ENCODE measurements at places on chromosomes 1 and 21. TPM values are rescaled to one million over a fixed set of nuclear protein-coding genes. Genes with fewer than 3 reads are reported as not detected.

HORMAD1 gene
- total RNA-seq: 0.29 TPM

KRTAP19-1 gene
- not detected for total RNA-seq

SAMD11 gene
- 2.8 TPM for total RNA-seq

- no peak for DNase-seq
Measured at GRCh38 chr1:167504467-167504827, 13.9 kb downstream of the CD247 start.

DNA sequence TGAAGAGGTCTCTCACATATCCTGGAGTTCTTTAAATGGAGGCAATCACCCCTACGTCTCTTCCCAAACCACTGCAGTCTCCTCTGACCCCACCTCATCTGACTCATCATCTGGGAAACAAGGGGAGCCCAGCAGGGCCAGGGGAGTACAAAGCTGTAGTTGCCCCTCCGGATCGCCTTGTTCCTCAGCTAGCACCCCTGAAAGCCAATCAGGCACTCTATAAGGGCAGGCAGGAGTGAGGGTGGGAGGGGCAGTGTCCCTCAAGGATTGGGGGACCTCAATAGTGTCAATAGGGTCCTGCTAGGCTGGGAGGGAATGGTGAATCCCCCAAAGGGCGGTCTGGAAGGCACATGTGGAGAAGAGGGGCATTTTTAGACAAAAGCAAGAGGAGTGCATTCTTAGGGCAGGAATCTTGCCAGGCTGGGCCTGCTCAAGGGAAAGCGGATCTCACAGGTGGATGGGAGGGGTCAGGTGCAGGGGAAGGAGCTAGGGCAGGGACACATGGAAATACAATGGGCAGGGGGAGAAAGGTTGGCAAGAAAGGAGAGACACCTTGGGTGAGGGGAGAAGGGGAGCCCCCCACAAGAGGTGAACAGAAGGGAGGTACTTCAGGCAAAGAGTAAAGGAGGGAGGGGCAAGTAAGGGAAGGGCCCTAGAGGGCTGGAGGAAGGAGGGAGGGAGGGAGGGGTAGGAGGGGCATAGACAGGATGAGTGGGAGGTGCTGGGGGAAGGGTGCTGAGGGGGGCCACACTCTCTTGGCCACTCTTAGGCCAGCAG lies 5.8 kb downstream of the SHISA4 start:
- no peak for DNase-seq

GRCh38 chr1:3029991-3030662 lies 8.9 kb downstream of the ACTRT2 start:
- peak; percentile 83 for DNase-seq

DNA sequence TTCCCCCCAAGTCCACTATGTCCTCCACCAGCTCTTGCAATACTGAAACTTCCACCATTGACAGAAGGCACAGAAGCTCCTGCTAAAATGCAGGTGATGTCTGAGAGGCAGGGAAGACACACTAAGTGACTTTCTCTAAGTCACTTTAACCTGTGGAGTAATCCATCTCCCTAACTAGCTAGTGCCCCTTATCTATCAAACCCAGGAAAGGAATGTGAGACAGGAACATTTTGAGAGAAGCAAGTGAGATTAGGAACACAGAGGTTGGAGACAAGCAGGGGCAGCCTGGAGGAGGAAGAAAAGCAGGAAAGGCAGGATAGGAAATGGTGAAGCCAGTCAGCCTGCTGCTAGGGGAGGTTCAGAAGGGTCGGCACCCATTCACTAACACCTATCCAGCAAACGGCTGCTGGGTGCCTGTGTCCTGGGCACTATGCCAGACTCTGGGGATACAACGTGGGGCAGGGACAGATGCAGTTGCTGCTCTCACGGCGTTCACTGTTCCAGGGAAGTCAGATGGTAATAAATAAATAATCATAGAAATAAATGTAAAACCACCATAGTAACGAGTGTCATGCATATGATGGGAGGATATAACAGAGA lies 7.0 kb downstream of the GPA33 start:
- no peak for DNase-seq

DNA sequence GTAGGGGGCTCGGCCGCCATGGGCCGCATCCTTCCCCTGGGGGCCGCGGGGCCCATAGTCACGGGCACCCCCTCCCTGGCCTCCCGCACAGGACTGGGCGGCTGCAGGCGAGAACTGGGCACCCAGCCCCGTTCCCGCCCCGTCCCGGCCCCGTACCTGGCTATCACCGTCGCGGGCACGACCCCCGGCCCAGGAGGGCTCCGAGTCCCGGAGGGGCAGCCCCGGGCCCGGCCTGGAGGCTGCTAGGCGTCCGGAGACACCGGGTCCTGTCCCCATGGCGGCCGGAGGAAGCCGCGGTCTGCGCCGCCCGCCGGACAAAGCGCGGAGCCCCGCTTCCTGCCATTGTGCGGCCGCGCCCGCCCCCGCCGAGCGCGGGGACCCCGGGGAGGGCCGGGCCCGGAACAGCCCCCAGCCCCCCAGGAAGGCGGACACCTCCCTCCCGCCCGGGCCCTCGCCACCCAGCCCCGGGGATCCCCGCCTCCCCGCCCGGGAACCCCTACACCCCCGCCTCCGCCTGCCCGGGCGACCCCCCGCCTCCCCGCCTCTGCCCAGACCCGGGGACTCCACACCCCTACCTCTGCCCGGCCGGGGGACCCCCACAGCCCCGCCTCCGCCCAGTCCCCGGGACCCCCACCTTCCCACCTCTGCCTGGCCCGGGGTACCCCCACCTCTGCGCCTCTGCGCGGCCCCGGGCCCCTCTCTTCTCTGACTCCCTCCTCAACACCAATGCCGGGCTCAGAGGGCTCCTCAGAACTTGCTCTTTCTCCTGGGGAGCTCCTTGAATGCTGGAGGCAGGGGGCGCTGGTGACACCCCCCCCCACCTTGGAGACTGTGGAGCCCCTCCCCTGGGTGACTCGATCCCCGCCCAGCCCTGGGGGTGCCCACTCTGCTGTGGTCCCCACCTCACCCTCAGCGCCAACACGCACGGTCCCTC lies 6.0 kb downstream of the PLEKHG5 start:
- DNase-seq: no peak

DNA sequence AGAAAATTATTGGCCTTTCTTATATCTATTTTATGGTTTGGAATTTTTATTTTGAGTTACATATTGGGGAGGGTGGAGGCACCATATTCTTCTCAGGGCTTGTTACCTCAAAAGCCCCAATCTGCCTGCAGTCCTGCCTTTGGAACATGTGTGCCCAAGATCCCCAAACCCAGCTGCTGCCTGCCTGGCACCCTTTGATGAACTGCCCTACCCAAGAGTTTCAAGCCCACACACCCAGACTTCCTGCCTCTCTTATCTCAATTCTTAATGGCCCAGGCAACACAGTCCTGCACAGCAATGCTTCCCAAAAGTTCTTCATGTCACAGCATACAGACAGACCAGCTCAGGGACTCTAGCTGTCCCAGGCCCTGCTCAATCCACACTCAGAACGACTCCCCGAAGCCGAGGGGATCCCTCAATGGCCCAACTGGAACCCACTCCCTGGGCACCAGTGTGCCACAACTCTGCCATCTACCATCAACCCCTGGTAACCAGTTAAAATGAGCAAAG lies 19.2 kb downstream of the OLFML2B start:
- no peak for DNase-seq

All from mesenteric fat pad (tissue), 1 donor.